ENCODE measurements at places on chromosomes 16 and 17. TPM values are rescaled to one million over a fixed set of nuclear protein-coding genes. Genes with fewer than 3 reads are reported as not detected.

- no peak for DNase-seq
Observed at GRCh38 chr16:1793578-1794220, at the start of gene IGFALS. Gene IGFALS, minus strand, starts transcription at chr16:1793705. Its CDS starts 53 bp downstream, at chr16:1793652.

DNA sequence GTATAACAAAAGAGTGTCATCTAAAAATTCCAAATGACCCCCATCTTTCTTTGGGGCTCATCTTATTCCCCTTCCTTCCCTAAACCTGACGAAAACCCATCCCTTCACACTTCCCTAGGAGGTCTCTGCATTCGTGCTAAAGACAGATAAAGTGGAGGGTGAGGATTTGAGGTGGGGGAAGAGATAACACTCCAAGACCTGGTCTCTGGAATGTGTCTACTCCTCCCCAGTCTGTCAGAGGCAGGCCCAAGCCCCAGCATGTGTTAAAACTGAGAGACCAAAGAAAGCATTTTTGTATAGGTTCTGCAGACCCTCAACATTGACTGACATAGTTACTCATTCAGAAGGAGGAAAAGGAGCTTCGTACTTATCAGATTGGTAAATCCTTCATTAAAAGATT lies 11.0 kb upstream of the LHX1 start:
- DNase-seq, result no peak

GRCh38 chr17:40561871-40562611 lies 3.2 kb downstream of the CCR7 start:
- DNase-seq, result no peak

DNA sequence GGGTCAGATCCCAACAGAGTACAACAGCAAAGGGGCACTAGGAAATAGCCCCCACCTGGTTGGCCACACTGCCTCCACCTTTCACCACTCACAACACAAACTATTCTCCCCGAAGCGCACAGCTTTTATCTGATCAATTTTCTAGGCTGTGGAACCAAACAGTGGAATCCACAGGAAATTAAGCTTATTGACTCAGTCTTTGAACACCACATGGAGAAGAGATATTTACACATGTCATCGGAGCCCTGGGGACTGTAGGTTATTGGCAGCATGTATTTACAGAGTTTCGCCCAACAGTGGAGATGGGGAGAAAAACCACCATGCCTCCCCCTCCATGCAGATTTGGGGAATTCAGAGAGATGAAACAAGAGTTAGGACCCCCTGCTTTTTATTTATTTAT lies 154.8 kb downstream of the XYLT1 start:
- DNase-seq, result no peak

The KLHL10 gene
- total RNA-seq, result not detected

DNA sequence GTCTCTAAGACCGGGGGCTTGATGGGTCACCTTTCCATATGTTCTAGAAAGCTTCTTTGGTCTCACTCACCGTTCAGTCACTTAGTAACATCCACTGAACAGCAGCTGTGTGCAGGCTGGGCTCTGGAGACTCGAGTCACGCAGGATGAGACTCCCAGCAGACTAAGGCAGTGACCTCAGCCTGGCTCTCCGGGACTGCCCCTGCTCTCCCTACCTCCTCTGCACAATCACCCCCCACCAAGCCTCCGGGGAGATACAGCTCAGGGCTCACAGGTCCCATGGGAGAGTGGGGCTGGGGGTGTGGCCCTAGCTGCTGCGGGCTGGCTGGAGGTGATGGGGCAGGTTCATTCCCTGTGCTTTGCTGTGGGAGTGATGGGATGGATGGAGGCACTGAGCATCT lies 14.1 kb downstream of the FLYWCH2 start:
- DNase-seq, result no peak

- DNase-seq, result peak; percentile 36
Observed at GRCh38 chr16:10314811-10315210, 71.0 kb upstream of the ATF7IP2 start.

DNA sequence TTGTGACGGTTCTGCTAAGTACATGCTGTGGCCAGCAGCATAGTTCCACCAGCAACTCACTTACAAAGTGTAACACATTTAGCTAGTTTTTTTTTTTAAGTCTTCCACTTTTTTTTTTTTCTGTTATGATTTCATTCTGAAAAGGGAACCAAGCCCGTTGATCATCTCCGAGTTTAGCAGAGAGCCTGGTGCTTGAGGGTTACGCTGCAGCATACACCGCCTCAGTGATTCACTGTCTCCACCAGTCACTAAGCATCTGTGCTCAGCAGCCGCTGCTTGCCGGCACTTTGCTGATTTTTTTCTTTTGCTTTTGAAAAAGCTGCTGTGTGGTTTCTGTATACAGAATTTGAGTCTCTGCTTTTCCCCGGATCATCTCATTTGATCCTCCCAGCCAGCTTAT lies 194.5 kb upstream of the CDH13 start:
- DNase-seq, result no peak

Measured in PC-3 (cell line).